ENCODE measurements at places on chromosomes 2 and 18.

DNA sequence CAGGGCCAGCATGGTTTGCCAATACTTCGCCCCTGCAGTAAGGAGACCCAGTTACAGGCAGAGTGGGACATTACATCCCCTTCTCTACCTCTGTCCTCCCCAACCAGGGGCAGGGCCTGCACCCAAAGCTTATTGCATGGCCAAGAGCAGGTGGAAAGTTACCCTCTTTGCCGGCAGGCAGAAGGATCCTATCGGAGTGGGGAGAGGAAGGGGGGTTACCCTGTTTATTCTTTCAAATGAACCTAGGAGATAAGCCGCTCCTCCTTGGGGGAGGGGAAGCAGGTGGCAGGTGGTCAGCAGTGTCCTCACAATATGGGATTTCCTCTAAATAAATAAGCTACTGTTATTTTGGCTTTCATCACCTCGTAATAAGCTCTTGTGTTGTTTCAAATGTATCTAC is 53.9 kb downstream of the SPATS2L start:
- DNase-seq = no peak

DNA sequence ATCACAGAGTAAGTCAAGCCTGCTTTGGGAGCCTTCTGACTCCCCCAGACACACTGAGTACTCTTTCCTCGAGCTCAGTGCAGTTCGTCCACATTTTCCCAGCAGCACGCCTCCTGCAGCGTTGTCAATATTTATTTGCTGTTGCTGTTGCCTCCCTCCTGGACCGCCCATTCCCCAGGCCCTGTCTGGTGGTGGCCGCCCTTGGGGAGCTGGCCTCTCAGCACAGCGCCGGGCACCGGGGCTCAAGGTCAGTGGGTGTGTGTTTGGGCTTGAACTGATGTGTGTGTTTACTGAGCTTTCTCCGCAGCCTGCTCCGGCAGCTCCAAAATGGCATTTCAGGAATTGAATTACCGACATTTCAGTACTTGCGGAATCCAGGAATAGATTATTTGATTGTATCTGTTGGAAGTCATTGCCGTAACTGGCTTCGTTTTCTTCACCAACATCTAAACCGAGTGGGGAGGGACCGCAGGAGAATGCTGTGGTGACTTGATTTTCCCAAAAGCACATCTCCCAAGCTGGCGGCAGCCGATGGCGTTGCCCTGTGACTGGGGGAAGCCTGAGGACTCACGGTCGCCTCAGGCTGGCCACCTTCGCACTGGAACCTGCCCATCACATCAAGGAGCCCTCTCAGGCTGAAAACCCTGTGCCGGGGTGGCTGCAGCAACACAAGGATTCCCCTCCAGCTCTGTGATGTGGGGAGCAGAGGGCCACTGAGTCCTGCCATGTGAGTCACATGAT is 66.0 kb downstream of the HPCAL1 start:
- DNase-seq = no peak

DNA sequence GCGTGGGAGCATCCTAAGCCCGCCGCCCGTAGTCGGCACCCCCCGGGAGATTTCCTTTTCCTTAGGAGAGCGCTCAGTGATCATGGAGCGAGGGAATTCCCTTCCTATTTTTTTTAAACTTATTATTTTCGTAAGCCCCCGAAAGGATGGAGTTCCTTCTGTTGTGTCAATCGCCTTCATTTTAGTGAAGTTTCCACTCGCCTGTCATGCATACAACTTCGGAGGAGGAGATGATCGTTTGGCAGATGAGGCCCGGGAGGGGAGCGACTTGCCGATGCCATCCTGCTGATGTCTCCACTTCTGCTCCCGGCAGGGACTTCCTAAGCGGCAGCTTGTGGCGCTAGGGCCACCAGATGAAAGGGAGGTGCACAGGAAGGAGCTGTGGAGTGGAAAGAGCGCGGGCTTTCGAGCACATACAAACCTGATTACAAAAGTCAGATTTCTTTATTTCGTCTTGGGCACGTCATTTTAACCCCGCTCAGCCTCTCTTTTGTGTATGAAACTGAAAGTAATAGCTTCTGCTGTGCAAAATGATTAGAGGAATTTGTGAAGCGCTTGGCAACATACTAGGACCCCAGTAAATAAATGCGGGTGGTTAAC is at the start of gene ADGRF3:
Gene ADGRF3 (minus strand): TSS at position 336 of the 600 bp plus-strand sequence. CDS start 555 bp downstream, outside the sequence.
- peak; percentile 42 for DNase-seq

GRCh38 chr2:170076189-170076588 is 101.8 kb upstream of the MYO3B start:
- peak; percentile 22 for DNase-seq

GRCh38 chr2:171317492-171318125 is 116.2 kb downstream of the METTL8 start:
- DNase-seq = no peak

- no peak for DNase-seq
These were observed 12.8 kb downstream of the EPG5 start for GRCh38 chr18:45954070-45954934.

DNA sequence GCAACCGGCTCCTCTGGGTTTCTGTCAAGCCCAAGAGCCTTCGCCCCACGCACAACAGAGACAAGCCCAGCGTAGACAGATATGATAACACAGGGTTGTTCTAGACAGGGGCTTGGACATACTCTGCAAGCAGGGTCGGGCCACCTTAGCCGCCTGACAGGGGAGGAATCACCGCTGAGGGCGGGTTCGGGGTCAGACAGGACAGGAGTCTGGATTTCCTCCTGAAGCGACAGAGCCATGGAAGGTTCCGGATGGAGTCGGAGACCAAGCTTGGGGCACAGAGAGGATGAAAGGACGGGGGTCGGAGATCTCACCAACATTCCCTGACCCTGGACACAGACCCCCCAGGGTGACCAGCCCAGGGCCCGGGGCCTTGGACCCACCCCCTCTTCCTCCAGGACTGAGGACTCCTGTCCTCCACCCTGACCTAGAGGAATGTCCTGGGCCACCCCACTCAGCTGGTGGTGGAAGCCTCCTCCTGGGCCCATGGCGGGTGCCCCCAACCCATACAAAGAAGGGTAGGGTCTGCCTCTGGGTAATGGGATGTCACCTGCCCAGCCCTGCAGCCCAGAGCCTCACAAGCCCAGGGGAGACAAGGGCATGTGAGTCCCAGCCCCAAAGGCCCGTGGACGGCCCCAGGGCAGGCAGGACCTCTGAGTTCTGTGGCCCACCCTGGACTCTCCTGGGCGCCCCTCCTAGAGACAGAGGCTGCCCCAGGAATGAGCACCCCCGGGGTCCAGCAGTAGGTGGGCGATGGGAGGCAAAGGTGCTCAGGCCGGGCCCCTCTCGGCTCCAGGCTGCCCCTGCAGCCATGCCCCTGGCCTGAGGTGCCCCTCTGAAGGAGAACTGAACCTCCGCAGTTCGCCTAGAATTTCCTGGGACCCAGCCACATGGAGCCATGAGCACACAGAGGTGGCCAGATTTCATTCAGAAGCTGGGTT is 44.1 kb upstream of the GPC1 start:
- no peak for DNase-seq

DNA sequence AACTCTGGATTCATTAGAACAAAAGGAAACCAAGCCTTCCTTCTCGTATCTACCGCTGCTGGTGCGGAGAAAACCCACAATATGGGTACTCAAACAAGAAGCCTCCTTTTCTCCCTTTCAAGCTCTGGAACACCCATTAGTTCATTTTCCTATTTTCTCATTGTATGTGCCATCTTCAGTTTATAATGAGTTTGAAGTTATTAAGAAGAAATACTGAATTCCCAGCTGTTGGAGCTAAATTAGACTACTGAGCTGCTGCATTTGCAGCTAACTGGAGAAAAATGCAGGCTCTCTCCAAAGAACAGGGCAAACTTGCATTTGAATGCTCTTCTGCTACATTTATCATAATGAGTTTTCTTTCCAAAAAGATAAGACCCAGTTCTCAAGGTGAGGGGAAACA is 398.5 kb downstream of the NBAS start:
- no peak for DNase-seq

GRCh38 chr2:201070948-201071478 is 458 bp downstream of the HYCC2 start:
- DNase-seq = peak; percentile 44

- DNase-seq = no peak
These were observed 399.0 kb upstream of the SLC39A10 start for GRCh38 chr2:195257979-195258378.

DNA sequence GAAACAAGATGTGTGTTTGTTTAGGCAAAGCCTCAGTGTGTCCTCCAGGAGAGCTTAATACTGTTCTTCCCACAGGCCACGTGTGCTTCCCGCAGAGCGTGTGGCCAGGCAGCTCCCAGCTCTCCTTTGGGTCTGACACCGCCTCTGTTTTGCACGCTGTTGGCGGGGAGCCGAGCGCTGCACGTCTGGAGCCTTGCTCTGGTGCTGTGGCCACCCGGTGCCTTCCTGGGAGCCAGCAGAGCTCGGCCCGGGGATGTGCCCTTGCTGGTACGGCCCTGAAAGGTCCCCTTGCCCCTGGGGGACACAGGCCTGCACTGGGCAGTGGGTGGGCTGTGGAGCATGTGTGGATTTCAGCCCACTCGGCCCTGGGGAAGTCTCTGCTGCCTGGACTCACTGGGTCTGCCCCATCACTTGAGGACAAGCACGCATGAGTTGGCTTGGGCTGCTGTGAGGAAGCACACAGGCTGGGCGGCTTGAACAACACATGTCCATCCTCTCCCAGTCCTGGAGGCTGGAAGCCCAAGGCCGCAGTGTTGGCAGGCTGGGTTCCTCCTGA is 160.7 kb upstream of the HDAC4 start:
- DNase-seq = no peak

- DNase-seq = no peak
These were observed 453.0 kb downstream of the ARHGAP15 start for GRCh38 chr2:143582046-143582747.

DNA sequence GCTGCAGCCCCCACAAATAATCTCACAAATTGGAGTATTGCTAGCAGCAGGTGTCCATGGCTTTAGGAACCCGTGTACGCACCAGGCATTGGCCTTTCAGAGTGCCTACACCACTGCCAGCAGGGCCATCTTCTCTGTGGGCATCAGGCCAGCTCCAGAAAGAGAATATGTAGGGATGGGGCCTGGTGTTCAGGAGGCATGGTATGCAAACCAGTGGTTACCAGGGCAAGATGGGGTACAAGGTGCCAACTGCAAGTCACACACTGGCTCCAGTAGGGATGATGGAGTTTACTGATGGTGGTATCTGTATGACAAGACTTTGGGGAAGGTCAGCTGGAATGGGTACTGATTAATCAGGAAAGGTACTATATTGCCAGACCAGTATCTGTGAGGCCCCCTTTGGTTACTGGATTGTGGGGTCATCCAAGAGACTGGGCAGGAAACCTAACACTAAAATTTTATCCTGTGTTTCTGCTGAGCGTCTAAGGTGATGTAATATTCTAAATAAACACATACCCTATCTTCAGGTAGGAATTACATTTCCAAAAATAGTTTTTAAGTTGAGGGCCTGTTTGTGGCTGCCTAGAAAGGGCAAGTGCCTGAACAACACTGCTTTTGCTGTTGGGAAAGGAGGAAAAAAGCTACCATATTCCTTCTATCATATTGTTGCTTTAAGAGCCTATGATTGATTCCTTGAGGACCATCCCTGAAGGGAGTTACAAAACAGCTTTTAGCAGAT is 9.0 kb downstream of the CNOT9 start:
- no peak for DNase-seq

- no peak for DNase-seq
These were observed 35.0 kb downstream of the ADD2 start for GRCh38 chr2:70732766-70733645.

DNA sequence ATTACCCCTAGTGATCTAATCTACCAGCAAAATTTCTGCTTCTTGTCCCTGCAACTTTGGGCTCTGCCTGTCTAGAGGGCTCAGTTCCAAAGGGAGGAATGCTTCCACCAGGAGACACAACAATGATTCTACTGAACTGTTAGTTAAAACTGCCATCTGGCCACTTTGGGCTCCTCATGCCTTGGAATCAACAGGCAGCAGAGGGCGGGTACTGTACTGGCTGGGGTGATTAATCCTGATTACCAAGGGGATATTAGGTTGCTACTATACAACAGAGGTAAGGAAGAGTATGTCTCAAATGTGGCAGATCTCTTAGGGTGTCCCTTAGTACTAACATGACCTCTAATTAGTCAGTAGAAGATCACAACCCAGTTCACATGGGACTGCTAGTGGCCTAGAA is 21.4 kb downstream of the HADHA start:
- DNase-seq = no peak

- peak; percentile 57 for DNase-seq
These were observed 512.0 kb downstream of the CMPK2 start for GRCh38 chr2:6353669-6354068.

- DNase-seq = no peak
These were observed 16.3 kb upstream of the ITGAV start for GRCh38 chr2:186573531-186573930.

DNA sequence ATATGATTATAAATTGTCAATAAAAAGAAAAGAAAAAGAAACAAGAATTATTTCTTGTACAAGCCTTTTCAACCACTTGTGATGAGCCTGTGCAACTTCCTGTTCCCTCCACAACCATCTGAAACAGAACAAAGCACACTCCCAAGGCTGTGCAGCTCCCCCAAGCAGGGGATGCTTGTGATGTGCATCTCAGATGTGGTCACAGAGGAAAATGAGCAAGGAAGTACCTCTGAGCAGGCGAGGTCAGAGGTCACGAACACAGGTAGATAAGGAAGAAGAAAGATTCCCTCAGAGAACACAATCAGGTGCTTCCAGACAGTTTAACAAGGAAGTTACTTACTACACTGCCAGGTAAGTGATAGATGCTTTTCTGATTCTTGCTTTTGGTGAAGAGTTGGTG is 274.8 kb upstream of the SLC39A10 start:
- no peak for DNase-seq

- no peak for DNase-seq
These were observed 17.3 kb upstream of the TRIM43 start for GRCh38 chr2:95574506-95574905.

DNA sequence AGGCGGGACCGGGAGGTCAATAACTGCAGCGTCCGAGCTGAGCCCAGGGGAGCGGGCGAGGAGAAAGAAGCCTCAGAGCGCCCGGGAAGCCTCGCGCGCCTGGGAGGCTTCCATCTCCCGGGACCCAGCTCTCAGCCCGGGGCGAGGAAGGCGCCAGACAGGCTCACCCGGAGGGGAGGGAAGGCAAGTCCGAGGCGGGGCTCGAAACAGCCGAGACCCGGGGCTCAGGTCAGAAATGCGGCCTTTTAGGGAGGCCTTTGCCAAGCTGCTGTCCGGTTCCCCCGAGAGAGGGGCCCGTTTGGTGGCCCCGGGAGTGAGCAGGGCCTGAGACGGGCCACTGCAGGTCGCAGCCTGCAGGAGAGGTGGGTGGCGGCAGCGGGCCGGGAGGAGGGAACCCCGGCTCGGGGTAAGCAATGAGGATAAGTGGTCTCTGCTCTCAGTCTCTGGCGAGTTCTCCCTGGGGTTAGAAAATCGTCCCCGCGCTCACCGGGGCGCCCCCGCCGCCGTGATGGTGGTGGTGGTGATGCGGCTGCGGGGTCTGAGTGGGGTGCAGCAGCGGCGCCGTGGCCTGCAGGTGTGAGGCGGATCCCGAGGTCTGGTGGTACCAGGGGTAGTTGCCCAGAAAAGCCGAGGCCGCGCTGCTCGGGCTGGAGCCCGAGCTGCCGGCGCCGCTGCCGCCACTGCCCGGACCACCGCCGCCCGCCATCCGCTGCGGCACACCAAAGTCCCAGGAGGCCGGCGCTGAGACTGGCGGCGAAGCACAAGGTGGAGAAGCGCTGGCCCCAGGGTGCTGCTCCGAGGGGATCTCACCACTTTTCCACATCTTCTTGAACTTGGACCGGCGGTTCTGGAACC is 2.4 kb downstream of the DLX2 start:
- peak; percentile 40 for DNase-seq

GRCh38 chr2:857937-858336 is 92.7 kb upstream of the SNTG2 start:
- no peak for DNase-seq

GRCh38 chr2:68195096-68195495 is 37.4 kb downstream of the PNO1 start:
- DNase-seq = no peak

- DNase-seq = no peak
These were observed 34.6 kb downstream of the GULP1 start for GRCh38 chr2:188326290-188326668.

Measured in GM13976 (cell line).